ENCODE measurements at places on chromosomes 1 and 21.

GRCh38 chr1:54995835-54996234 lies 2.9 kb upstream of the BSND start:
- DNase-seq: no peak

GRCh38 chr1:221078260-221078965 lies 199.2 kb downstream of the HLX start:
- DNase-seq: no peak

GRCh38 chr1:66533804-66534740 lies at the start of gene SGIP1:
Gene SGIP1 (plus strand): TSS chr1:66534153. CDS start chr1:66534359, 206 bp downstream.
- no peak for DNase-seq

DNA sequence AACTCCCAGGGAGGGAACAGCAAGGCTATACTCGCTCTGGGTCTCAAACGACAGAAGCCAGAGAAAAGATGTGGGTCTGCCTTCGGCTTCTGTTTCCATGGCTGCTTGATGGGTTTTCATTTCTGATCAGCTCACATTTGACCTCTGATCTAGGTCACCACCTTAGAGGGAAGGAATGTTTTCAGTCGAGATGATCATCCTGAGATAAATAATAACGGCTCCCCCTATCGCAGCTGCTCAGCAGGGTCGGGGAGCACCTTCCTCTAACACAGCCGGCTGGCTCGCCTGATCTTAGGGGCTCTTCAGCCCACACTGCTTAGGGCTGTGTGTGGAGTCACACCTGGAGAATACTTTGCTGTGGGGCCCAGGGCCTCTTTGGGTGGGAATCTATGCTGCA lies 53.1 kb upstream of the ZNF648 start:
- no peak for DNase-seq
